Effector CD4-positive, alpha-beta T cell (primary cell): ENCODE measurements at places on chromosomes 13 and 19.
A peak's percentile ranks its signal among the peaks of the same experiment; 100 is the strongest.

DNA sequence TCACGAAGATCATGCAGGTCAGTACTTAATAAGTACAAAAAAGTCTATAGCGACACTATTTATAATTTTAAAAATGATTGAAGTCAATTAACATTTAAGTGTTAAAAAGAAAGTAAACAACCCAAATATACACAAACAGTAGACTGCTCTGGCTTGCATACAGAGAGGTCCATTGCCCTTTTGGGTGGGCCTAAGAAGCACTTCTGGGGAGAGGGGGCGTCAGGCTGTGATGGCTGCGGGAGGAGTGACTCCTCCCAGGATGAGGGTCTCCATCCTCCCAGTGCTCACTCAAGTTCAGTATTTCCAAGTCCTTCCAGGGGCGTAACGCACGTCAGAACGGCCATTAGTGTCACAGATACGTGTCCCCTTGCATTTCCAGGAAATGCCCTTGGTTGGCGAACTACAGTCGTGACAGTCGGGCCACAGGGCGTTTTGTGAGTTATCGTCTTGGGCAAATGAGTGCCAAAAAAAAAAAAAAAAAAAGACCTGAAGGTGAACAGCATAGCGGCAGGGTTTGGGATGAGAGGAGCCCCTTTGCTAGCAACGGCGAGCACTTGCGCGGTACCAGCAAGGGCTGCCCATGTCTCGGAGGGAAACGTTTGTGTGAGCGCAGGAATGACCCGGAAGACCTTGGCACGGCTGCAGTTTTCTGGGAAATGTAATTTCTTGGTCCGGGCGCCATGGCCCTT, at the start of gene SCGB2B2:
TSS of gene SCGB2B2 (minus strand) at position 463 of the 689 bp plus-strand sequence. CDS start 82,596 bp downstream, outside the sequence.
- peak; percentile 67 for DNase-seq

DNA sequence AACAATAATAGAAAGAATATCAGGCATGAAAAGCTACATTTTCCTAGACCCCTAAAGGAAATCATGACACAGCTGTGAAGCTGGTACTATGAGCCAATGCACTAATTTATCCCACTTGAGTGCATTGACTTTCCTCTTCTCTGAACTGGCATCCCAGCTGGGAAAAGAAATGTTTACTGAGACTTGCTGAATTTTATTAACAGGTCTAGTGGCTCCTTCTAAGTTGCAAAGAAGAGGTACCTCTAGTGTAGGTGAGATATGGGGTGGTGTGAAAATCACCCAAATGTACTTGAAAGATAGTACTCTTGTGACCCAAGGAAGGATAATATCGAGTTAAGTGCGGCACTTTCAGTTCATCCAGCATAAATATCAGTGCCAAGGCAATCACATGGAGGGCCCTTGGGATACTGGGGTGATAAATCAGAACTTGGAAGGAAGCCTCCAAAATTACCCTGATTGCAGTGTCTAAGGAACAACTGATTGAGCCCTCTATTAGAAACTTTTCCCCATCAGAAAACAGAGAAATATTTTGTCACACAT, 369.2 kb downstream of the PCDH9 start:
- DNase-seq: no peak

DNA sequence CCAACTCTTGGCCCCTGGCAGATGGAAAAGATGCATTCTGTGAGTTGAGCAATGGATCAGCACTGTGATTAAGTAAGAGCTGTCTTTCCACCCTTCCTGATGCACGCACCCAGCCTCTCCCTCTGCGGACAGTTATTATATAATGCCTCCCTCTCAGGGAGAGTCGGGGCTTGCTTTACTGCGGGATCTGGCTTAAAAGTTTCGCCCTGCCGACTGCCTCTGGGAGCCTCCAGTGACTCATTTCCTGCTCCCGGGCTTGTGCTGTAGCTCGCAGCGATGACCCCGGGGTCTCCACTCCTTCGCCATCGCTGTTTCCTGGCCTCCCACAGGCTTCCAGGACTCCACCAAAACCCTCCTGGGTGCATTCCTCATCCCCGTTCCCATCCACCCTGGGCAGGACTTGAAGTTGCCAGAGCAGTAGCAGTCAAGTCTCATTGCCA, 107.4 kb upstream of the SLC7A1 start:
- DNase-seq: no peak

DNA sequence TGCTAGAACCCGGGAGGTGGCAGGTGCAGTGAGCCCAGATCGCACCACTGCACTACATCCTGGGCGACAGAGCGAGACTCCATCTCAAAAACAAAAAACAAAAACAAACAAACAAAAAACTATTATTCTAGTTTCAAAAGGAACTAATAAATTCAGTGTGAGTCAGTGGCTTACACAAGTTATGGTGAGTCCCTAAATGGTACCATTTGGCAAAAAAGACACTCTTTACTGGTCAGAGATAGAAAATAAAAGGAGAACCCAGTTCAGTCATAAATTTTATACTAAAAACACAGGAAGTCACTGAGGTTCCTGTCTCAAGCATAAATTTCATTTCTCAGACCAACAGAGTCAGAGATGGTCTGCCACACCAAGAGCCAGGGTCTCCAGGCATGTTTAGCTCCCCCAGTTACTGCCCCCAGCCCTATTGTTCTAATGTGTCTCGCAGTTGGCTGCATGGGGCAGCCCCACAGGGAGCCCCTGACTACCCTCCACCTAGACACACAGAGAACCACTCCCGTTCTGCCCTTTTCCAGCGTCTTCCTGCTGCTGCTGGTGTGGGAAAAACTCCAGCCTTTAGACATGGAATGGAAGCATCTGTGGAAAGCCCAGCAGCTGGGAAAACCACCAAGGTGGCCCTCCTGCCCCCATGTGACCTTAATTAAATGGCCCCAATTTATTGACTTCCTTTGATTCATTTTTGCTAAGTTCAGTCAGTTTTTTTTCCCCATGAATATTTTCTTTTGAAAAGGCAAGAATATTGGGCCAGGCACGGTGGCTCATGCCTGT, 12.2 kb downstream of the THSD1 start:
- DNase-seq: no peak
